NCI-H2081 (cell line): ENCODE measurements at places on chromosomes 1 and 21.
A peak's percentile ranks its signal among the peaks of the same experiment; 100 is the strongest.

GRCh38 chr21:32538147-32538792, 47.1 kb downstream of the TCP10L start:
- no peak for DNase-seq

GRCh38 chr1:215704089-215704860, 137.2 kb downstream of the KCTD3 start:
- DNase-seq: no peak

DNA sequence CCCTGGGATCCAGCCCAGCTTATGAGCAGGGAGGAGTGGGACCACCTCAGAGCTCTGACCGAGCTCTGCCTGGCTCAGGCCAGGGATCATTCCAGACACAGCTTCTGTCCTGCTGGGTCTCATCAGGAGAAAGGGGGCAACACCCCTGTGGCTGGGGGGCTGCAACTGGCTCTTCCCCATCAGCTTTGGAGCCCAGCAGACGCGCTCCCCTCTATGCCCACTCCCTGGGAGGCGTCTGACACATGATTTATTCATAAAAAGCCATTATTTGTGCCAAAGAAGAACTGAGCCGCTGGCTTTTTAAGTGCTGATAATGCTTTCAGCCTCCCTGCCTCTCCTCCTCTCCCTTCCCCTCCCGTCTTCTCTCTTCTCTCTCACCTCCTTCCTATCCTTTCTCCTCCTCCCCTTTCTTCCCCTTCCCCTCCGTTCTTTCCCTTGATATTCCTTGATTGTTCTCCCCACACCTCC, 25.0 kb downstream of the FOXO6 start:
- DNase-seq: peak; percentile 50

DNA sequence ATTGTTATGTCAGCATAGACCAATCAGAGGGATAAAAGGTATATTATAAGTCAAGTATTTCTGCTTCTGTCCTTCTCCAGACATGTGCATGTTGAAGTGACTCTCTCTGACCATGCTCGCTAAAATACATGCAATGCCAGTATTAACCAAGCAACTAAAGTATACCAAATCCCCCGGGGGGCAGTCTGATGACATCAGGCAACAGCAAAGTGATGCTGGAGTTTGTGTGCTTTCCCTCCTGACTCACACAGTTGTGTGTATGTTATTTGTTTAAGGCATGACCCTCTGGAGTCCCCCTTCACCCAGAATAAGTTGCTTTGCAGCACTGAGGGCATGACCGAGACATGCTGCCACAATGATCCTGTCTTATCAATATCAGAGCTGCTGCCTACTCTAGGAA, 2.1 kb downstream of the BRINP2 start:
- DNase-seq: no peak

DNA sequence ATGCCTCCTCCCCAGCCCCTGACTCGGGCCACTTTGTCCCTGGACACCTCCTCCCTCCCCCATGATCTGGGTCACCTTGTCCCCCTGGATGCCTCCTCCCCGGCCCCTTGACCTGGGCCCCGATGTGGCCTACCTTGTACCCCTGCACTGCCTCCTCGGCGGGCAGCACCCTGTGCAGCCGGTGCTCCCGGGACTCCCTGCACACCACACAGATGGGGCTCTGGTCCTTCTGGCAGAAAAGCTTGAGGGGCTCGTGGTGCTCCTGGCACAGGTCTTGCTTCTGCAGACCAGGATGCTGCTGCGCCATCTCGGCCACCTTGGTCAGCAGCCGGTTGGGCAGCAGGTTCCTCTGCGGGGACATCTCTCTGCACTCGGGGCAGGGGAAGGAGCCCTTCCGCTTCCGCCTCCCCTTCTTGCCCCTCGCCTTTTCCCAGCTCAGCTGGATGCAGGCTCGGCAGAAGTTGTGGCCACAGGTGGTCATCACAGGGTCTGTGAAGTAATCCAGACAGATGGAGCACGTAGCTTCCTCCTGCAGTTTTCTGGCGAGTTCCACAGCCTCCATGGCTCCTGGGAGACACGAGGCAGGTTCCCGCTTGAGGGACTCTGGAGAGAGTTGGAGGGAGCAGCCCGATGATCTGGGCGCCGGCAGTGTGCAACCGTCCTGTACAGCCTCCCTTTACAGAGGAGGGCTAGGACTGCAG, 2.0 kb downstream of the TRIM17 start:
- DNase-seq: no peak

- DNase-seq: no peak
These were observed 462.3 kb downstream of the PTPRC start for GRCh38 chr1:199101139-199101538.

DNA sequence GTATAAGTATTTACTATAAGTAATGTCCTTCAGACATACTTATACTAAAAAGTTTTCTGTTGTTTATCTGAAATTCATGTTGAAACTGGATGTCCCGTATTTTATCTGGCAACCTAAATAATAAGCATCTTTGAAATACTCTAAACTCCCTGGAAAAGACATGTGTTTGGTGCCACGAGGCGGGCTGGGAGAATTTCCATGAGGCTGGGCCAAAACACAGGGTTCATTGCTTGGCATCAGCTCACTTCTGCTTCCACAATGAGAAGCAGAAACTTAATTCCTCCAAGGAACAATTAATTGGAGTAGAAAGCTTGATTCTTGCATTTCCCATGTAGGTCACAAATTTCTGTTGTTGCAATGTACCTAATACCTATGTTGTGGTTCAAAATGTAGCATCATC, 110.2 kb downstream of the PSMG1 start:
- DNase-seq: no peak

DNA sequence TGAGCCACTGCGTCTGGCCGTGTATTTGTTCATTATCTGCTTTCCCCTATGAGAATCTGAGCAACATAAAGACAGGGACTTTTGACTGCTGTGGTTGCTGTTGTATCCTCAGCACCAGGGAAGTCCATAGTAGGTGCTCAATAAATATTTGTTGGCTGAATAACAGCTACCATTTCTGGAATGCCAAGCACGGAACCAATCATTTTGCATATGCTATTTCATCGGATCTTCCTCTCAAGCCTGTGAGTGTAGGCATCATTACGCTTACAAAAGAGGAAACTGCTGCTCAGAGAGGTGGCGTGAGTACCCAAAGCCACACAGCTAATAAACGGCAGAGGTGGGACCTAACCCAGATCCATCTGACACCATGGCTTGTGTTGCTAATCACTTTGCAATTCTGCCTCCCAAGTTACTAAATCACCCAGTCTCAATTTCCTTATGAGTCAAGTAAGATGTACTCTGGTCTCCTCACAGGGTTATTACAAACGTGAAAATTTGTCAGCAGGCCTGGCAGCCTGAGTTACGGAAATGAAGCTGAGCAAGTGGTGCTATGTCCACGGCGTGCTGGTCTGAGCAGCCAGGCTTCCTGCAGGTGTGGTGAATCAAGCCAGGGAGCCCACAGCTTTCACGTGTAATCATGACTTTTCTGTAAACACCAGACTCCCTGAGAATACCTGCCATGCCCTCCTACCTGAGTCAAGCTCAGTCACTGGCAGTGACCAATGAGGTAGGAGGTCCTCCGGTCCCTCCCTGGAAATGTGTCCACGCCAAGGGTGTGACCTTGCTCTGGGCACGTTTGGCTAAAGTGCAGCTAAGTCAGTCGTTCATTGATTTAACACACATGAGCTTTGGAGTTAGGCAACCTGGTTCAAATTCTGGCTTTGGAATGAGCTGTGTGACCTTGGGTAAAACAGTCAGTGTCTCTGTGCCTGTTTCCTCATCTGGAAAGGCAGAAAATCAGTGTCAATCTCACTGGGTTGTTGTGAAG, 4.8 kb upstream of the RHCE start:
- DNase-seq: no peak

- DNase-seq: no peak
These were observed 16.8 kb upstream of the INTS3 start for GRCh38 chr1:153711026-153711425.

- DNase-seq: no peak
These were observed 329.5 kb downstream of the SIPA1L2 start for GRCh38 chr1:232300466-232300865.

DNA sequence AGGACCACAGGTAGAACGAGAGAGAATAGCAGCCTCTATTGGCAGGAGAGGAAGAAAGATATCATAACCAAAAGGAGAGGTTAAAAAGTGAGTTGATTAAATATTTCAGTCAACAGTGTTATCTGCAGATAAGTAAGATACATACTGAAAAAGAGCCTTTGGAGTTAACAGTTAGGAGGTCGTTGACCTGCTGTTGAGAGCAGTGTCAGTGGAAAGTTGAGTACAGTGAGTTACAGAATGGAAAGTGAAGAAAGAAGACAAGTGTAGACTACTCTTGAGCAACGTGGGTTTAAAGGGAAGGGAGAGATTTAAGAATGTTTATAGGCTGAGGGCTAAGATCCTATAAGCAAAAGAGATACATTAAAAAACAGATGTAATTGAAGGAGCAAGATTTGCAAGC, 30.2 kb downstream of the GNAT2 start:
- no peak for DNase-seq

- no peak for DNase-seq
These were observed 51.6 kb downstream of the CHD5 start for GRCh38 chr1:6128276-6129081.

- peak; percentile 24 for DNase-seq
These were observed 187.1 kb downstream of the CDC42BPA start for GRCh38 chr1:227131193-227131592.

DNA sequence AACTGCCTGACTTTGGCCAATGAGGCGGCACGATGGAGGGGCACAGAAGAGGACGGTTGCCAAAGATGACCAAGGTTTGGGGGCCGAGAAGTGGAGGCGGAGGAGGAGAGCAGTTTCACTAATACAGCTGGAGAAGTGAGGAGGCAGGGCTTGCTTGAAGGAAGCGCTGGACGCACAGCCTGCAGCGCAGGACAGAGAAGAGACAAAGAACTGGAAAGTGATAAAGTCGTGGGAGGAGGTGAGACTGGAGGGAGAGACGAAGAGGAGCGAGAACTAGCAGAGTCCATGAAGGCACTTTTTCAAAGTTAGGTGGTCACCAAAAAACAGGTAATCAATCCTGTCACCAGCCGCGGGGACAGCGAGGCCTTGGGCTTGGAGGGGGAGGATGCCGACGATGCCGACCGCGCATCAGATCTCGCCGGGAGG, 771 bp downstream of the PACC1 start:
- no peak for DNase-seq

DNA sequence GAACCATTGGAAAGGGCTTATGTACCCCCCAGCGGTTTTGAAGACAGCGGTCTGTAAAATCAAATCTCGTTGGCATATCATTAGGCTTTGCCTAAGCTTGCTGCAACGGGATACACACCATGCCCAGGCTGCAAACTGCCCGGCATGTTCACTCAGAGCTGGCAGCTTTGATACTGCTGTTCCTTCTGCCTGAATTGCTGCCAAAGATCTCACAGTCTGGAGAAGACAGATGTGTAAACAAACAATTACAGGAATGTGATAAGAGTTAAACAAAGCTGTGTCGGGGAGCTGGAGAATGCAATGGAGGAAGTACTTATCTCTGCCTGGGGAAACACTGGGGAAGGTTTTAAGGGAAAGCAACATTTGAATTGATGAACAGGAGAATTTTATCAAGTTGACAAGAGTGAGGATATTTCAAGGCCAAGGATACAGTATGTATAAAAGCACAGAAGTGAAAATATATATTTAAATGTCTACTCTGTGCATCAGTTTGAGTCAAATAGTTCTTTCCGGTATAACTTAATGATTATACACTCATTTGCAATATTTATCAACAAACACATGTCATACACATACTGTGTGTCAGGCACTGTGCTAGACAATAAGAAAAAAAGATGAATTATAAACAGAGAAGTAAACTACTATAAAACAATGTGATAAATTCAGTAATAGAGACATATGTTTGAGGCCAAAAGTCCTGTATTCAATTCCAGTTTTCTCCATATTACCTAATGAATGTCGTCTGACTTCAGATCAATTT, 29.9 kb downstream of the CHML start:
- DNase-seq: peak; percentile 80

DNA sequence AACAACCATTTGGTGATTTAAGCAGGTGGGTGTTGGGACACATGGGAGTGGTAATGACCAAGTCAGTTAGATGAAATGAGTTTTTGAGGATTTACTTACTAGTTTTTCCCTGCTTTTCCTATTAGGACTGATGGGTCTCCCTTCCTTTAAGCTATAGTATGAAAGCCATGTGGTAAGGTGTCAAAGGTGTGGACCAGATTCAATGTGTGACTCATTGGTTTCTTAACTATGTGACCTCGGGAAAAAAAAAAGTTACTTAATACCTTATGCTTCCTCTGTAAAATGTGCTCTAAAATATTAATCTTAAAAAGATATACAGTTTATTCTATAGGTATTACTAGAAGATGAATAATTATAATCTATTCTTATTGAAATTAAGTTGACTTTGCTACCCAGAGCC, 93.7 kb downstream of the DUSP10 start:
- no peak for DNase-seq

DNA sequence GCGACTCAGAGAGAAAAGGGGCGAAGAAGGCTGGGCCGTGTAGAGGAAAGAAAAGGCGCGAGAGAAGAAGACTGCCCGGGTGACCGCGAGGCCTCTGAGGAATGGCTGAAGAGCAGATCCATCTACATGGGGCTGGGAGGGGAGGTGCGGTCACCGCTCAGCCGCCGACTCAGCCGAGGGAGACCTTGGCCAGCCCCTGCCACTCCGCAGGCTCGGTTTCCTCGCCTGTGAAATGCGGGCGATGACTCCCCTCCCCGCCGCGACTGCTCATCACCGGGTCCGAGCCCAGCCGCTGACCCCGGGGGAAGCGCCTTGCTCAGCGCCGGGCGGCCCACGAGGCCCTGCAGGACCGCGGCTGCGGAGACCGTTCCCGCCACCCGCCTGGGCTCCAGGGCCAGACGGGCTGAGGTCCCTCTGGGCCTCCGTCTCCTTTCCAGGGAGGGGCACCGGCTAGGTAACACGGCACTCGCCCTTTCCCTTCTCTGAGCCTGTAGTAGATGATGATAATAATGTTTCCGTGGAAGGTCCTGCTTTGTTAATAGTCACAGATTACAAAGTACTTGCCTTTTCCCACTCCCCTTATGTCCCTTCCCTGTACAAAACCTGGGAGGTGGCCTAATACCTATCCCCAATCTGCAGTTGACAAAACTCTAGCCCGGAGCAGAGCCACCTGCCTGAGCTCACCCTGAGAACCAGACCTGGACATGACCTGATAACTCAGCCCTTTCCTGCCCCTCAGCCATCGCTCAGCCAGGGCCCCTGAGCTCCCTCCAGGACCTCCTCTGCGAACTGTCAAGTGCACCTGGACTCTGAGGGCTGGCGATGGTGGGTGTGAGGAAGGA, 1.6 kb upstream of the BSND start:
- DNase-seq: no peak

- DNase-seq: no peak
These were observed 29.6 kb downstream of the NHLH2 start for GRCh38 chr1:115811140-115811828.

DNA sequence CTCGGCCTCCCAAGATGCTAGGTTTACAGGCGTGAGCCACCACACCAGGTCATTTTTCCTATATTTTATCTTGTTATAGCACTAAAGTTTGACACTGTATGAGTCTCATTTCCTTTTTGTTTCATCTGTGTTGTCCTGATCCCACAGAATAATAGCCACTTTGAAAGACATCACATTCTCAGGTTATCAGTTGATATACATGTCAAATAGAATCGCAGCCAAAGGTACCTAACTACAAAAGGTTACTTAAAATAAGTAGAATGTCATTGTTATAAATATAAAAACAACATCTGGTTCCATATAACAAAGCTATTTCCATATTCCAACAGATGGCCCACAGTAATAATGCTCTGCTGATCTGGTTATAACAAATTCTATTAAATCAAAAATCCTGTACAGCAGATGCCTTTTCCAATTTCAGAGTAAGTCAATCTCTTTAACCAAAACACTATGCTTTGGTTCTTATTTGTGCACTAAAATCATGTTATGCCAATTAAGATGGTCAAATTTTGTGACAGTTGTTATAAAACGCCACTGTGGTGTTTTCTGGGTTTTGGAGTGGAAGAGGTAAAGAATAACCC, 6.0 kb downstream of the FOXJ3 start:
- no peak for DNase-seq
